ENCODE measurements at places on chromosomes 2 and 18. TPM values are rescaled to one million over a fixed set of nuclear protein-coding genes. Genes with fewer than 3 reads are reported as not detected.
A peak's percentile ranks its signal among the peaks of the same experiment; 100 is the strongest.

- no peak for DNase-seq
These were observed 72.6 kb downstream of the ACTR2 start for GRCh38 chr2:65300134-65300760.

GRCh38 chr2:138454761-138455160 lies 46.8 kb upstream of the SPOPL start:
- no peak for DNase-seq

Gene SH2D6
- polyA plus RNA-seq, result 2.1 TPM

DNA sequence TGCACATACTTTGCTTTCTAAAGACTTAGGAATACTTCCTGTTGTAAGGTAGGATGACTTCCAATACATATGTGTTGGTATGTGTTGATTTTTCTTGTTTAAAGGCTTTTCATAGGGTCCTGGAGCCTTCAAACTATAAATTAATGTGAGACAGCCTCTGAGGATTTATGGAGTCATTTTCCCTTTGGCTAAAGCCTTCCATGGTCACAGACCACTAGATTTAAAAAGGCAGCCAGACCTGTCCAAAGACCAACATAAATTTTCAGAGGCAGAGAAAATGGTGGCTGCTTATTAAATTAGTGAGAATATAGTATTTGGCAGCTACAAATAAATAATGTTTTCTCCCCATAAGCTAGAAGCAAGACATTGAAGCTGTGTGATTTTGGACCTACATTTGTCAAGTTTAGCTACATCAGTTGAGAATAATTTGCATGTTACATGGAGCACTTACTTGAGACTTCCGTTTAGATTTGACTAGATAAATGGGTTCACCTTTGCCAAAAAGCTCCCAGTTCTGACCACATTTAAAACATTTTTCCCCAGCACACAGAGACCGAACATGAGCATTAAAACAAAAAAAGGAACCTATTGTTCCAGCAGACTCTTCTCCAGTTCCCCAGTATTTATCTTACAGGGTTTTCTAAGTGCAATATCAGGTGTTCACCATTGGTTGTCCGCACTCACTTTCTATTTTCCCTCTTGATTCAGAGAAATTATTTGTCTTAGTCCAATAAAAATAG lies 402.9 kb downstream of the PARD3B start:
- DNase-seq, result no peak

DNA sequence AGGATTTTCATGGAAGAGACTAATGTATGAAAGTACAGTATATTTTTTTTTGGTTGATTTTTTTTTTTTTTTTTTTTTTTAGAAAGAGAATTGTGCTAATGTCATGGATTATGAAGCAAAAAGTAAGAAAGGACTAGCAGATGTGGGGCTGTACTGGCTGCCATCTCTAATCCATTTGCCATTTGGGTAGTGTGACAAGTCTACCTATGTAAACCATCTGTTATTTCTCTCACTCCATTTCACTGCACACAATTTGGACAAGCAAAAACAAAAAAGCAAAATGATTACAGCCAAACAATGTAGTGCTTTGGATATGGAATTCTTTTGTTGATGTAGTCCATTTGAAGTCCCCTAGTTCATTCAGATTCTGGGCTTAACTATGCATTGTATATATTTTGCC lies 1355.4 kb downstream of the LRP1B start:
- DNase-seq, result peak; percentile 31

GRCh38 chr2:26453421-26454329 lies 24.2 kb downstream of the OTOF start:
- no peak for DNase-seq

- DNase-seq, result no peak
These were observed 62.2 kb downstream of the PPP4R1 start for GRCh38 chr18:9552191-9552590.

DNA sequence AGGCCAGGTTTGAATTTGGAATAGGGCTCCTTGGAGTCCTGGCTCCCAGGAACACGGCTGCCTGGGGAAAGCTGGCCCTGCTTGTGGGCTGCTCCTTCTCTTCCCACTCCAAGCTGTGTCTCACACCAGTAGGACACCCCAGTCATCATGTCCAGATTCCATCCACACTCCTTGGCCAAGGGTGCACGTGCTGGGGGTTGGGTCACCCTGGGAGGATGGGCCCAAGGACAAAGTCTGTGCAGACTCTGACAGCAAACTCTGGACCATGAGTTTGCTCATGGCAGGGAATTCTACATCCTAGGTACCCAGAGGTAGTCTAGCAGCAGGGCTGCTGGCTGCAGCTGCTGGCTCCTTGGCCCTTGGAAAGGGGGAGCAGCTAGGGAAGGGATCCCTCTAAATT lies 102.4 kb upstream of the EPAS1 start:
- no peak for DNase-seq

Gene TNFRSF11A
- 0.89 TPM for polyA plus RNA-seq

DNA sequence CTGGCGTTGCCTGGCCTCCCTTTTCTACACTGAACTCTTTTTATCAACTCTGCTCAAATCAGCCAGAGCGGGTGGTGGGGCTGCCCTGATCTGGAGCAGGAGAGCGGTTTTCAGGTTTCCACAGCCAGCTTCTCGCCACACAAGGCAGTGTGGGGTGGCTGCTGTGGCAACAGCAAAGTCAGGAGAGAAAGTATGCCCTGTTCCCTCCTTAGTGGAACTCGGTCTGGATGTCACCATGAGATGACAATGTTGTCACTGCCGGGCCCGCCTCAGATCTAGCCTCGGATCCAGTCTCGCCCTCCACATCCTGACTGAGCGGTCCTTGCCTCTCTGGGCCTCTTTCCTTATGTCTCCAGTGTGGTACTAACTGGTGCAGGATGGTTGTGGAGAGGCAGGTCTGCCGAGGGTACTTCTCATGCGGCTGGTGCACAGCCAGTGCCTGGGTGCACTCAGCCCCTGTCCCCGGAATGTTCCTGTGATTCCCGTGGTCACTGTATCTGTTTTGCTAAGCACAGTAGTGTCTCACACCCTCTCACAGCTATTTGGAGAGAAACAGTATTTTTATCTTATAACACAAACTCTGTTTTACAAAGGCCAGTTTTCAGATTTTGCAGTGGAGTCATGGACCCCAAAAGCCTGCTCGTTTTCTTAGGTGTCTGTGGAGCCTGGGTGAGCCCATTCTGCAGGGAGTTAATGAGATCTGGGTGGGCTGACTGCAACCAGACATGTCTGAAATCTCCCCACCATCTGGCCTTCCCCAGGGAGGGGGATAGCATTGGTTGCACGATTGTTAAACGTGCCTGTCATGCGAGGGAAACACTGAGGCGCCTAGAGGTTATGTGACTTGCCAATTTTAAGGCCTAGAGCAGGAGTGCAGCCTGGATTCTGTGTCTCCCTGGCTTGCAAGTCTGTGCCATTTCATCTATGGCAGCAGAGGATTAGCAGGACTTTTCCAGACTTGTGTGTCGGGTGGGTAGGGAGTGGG lies 261.1 kb upstream of the AGAP1 start:
- peak; percentile 30 for DNase-seq

GRCh38 chr18:58228762-58229161 lies 184.7 kb downstream of the NEDD4L start:
- no peak for DNase-seq

Gene SLC8A1
- polyA plus RNA-seq, result 29.3 TPM

GRCh38 chr2:52312486-52312885 lies 1280.6 kb upstream of the NRXN1 start:
- peak; percentile 20 for DNase-seq

DNA sequence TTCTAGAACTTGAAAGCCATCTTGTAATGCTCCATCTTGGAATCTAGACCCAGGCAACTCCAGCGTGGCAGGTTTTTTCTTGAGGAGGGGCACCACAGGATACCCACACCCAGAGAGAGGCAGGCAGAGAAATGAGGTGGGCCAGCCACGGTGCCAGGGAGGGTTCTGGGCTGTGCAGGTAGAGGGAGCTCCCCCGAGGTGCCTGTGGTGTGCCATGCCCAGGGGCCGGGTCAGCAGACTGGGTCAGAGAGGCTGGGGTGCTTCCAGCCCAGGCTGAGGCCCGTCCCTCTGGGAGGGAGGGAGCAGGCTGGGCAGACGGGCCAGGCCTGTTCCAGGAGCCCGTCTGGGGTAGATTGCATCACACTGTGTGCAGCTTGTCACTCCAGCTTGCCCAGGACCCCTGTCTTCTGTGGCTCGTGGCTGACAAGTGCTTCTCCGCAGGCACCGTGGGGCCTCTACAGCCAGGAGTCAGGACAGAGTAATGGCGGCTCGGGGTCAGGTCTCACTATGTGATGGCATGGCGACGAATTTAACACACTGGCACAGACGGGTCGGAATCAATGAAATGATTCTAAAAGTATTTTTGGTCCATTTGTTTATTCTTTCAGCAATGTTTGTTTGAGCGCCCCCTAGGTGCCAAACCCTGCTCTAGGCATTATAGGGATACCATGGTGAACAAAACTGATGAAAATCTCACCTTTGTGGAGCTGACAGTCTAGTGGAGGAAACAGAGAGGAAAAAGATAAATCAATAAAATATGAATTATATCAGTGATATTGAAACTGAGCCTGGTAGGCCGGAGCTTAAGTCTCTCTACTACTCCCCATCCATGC lies 144.0 kb downstream of the ACOXL start:
- no peak for DNase-seq

Gene CLEC4F
- not detected for polyA plus RNA-seq

Gene ACMSD
- 0.40 TPM for polyA plus RNA-seq

DNA sequence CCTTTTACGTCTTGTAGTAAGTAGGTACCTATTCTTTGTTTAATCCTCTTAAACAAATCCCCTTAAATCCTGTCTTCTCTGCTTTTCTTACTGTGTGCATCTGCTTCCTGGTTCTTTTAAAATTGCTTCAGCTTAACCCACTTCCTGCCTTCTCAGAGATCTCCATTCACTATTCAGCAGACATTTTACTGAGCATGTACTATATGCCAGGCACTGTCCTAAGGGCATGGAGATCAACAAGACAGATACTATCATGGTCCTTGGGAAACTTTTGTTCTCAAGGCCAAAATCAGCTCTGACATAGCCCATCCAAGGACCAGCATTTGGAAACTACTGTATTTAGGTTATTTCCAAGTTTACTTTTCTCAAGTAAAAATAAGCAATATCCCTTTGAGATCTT lies 227.5 kb downstream of the TPGS2 start:
- no peak for DNase-seq

DNA sequence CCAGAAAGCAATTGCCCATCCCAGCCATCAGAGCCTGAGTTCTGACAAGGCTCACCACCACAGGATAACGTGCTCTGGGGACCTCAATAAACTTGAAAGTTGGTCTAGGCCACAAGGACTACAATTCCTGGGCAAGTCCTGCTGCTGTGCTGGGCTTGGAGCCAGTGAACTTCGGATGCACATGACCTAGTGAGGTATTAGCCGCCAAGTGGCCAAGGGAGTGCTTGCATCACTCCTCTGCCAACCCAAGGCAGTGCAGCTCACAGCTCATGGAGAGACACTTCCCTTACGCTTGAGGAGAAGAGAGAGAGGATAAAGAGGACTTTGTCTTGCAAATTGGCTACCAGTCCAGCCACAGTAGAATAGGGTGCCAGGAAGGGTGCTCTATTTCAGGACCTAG lies 219.6 kb downstream of the MBD2 start:
- DNase-seq, result no peak

DNA sequence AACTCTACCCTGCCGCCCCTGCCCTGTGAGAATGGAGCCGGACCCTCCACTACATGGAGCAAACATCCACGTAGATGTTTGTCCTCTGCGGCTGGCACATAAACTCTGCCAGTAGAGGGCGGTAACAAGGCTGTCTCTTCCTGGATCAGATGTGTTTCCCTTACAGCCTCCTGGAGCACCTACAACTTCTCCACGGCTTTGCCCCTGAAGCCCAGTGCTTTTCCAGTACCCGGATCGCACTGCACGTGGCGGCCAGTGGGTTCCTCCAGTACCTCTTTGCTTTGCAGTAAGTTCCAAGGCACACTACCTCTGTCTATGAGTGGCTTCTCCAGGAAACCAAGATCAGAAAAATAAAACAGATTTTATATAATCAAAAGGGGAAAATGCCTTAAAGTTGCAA lies 651.3 kb downstream of the DCDC2C start:
- DNase-seq, result no peak

DNA sequence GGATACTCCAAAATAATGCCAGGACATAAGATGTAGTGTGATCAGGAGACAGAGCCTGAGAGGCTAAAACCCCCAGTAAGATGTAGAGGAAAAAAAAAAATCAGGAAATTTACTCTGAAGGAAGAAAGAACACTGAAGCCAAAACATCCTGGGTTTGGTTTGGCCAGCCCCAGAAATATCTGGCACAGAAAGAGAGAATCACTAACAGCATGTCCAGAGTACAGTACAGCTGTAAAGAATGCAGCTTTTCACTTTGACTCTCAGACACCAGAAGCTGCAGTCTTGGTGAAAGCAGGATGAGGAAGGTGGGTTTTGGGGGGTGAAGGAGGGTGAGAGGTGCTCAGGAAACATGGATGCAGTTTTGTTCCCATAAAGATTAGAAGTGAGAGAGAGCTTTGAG lies 1577.7 kb upstream of the ACVR2A start:
- peak; percentile 20 for DNase-seq

Gene CREG2
- 24.7 TPM for polyA plus RNA-seq

Gene EPB41L3
- 168 TPM for polyA plus RNA-seq

All from spinal cord (tissue), 10 donors.